ENCODE measurements at places on chromosomes 1 and 21.

DNA sequence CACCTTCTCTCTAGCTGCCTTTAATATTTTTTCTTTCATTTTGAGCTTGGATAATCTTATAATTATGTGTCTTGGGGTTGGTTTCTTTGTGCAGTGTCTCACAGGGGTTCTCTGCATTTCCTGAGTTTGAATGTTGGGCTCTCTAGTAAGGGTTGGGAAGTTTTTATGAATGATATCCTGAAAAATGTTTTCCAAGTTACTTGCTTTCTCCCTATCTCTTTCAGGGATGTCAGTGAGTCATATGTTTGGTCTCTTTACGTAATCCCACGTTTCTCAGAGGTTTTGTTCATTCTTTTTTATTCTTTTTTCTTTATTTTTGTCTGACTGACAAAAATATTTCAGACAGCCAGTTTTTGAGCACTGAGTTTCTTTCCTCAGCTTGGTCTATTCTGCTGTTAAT lies 55.4 kb upstream of the CCDC190 start:
- DNase-seq: peak; percentile 19

- DNase-seq: no peak
Measured at GRCh38 chr1:115332813-115333608, 5.0 kb downstream of the NGF start.

- DNase-seq: no peak
Measured at GRCh38 chr1:54356680-54357147, 49.5 kb downstream of the SSBP3 start.

DNA sequence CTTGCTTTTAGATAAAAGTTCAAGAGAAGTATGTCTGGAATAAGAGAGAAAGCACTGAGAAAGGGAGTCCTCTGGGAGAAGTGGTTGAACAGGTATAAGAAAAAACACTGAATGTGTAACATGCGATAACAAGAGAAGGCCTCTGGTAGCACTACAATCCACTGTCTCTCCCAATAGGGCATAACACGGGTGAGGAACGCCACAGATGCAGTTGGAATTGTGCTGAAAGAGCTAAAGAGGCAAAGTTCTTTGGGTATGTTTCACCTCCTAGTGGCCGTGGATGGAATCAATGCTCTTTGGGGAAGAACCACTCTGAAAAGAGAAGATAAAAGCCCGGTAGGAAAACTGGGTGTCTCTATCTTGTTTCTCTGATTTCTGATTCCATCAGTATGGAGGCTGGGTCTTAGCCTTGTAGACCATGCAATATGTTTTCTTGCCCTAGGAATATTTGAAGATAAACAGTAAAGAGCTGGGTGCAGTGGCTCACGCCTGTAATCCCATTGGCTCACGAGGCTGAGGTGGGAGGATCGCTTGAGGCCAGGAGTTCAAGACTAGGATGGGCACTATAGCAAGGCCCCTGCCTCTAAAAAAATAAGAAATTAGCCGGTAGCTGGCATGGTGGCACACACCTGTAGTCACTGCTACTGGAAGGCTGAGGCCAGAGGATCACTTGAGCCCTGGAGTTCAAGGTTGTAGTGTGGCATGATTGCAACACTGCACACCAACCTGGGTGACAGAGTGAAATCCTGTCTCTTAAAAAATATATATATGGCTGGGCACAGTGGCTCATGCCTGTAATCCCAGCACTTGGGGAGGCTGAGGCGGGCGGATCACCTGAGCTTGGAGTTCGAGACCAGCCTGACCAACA lies 40.4 kb downstream of the DAP3 start:
- DNase-seq: peak; percentile 28

DNA sequence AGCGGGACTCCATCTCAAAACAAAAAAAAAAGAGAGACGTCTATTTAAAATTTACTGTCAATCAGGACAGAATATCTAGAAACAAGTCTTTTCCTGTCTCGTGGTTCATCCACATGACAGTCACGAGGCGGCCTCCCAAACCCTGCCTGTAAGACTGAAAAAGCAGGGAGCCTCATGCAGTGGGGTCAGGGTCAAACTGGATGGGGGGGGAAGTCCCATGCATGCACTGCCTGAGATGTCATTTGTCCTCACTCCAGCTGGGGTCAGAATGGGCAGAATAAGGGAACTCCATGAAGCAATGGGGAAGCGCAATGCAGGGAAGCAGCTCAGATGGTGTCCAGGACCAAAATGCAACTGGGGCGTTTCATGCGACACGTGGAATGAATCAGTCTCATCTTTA lies 85.5 kb downstream of the PIK3CD start:
- no peak for DNase-seq

DNA sequence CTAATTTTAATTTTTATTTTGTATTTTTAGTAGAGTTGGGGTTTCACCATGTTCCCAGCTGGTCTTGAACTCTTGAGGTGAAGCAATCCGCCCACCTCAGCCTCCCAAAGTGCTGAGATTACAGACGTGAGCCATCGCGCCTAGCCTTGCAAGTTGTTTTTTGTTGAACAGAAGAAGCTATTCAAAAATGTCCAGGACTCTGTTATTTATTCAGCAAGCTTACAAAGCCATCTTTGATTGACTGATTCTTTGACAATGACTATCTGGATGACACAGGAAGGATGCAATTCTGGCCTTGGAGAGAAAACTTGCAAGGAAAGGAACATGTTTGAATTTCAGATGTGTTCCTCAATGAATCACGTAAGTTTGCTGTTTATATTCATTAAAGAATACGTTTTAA lies 63.5 kb downstream of the MAP3K7CL start:
- no peak for DNase-seq

DNA sequence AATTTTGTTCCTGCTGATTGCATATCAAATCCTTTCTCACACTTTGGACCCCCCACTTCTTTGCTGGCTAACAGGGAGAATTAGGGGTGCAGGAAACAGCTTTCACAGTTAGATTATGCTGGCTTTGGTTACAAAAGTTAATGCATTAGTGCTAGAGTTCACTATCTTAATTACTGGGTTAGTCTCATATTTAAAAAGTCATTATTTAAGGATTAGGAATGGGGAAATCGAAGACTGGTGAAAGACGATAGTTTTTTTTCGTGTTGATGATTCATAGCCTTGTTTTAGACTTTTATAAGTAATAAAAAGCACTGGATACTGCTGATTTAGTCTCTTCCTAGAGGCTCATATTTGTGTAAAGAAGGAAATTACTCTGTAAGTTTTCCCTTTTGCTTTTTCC lies 11.6 kb downstream of the ST6GALNAC3 start:
- DNase-seq: no peak

DNA sequence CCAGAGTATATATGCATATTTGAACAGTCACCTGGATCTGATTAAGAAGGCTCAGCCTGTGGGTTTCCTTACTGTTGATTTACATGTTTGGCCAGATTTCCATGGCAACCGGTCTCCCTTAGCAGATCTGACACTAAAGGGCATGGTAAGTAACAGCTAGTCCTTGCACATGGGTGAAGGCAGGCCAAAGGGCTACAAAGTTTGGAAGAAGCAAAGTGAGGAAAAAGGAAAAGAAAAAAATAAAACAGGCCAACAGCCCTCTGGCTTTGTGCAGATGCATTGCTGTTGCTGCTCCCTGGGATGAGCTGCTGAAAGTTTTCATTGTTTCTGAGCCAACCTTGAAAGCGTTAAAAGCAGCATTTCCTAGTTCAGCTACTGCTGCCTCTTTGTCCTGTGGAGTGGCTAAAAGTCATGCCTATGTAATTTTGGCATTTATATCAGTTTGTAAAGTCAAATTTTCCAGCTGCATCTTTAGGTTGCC lies 176.5 kb upstream of the HOOK1 start:
- peak; percentile 7 for DNase-seq

DNA sequence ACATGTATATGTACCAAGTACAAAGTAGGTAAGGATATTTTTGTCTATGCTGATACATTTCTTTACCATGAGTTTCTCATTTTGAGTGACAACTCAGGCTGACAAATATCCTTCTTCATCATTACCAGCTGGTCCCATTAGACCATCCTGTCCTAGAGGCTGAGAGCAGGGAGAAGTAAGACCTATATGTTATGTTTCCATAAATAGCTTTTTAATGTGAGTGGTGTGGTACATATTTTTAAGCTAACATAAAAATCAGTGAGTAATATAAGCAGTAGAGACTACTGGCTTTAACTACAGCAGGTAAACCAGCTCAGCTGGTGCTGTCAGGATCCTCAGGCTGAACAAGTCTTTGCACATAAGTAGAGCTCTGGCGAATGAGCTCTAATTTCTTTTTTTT lies 62.4 kb downstream of the CLEC20A start:
- no peak for DNase-seq

GRCh38 chr1:156191292-156191964 lies 2.5 kb upstream of the SLC25A44 start:
- DNase-seq: no peak

DNA sequence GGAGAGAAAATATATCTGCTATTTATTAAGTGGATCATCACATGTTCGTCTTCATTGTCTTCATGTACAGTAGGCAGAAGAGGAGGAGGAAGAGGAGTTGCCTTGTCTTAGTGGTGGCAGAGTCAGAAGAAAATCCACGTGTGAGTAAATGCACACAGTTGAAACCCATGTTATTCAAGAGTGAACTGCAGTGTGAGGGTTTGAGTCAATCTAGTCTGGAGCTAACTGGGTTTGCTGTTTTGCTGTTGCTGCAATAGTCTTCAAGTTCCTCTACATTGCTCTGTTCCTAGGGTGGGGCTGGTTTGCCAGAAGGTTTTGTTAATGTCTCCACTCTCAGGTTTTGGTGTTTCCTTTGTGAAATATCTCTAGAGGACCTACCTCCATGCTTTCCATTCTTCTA lies 3.1 kb upstream of the CD1A start:
- no peak for DNase-seq

GRCh38 chr1:13828454-13829151 lies 128.6 kb downstream of the PRDM2 start:
- no peak for DNase-seq

DNA sequence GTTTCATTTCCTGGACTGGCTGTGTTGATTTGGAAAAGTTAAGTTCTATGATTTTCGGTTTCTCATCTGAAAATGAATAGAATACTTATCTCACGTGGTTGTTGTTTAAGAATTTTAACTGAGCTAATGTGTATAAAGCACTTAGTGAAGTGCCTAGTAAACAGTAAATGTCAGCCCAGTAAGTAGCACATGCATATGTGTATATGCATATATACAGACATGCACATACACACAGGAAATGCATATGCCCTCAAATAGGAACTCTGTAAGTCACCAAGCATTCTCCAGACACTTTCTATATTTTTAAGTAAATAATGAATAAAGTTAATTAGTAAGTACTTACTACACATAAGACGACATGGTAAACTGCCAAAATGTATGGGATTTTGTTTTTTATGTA lies 128.6 kb downstream of the CLEC20A start:
- DNase-seq: no peak

DNA sequence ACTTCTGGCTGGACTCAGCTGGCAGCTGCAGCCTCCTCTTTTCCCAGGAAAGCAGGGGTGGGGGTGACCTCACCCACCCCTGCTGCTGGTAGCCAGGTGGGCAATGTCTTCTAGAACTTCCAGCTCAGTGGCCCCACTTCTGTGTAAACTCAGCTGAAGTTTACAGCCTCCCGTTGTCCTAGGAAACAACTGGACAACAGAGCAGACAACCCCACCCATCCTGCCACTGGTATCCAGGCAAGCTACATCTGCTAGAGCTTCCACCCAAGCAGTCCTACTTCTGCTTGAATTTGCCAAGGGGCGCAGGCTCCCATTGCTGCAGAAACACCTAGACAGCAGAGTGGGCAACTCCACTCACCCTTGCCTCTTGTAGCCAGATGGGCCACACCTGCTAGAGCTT lies 309.6 kb upstream of the BEND5 start:
- no peak for DNase-seq

DNA sequence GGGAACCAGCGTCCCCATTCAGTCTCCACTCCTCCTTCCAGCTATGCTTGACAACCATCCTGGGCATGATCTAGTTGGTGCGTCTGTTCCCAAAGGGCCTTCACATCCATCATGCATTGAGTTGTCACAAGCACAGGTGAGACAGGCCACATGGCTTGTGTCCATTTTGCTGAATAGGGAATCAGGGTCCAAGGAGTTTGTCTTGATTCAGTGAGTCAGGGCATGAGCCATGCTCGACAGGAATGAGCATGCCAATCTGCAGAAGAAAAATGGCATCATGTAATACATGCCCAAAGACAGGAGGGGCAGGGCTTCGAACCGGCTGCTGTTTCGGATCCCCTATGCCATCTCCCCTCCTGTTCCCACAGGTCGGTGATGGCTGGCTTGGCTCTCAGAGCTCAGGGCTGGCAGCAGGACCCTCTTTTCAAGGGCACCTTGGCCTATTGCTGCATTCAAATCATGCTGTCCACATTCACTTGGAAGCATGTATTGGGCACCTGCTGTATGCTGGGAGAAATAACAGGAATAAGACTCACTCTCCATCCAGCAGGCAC lies 44.5 kb downstream of the PKP1 start:
- DNase-seq: no peak

- no peak for DNase-seq
Measured at GRCh38 chr1:224502459-224503160, 68.0 kb upstream of the WDR26 start.

GRCh38 chr1:43835082-43836021 lies 98.2 kb upstream of the ARTN start:
- peak; percentile 69 for DNase-seq

GRCh38 chr21:25062061-25062460 lies 545.2 kb downstream of the MRPL39 start:
- DNase-seq: no peak

DNA sequence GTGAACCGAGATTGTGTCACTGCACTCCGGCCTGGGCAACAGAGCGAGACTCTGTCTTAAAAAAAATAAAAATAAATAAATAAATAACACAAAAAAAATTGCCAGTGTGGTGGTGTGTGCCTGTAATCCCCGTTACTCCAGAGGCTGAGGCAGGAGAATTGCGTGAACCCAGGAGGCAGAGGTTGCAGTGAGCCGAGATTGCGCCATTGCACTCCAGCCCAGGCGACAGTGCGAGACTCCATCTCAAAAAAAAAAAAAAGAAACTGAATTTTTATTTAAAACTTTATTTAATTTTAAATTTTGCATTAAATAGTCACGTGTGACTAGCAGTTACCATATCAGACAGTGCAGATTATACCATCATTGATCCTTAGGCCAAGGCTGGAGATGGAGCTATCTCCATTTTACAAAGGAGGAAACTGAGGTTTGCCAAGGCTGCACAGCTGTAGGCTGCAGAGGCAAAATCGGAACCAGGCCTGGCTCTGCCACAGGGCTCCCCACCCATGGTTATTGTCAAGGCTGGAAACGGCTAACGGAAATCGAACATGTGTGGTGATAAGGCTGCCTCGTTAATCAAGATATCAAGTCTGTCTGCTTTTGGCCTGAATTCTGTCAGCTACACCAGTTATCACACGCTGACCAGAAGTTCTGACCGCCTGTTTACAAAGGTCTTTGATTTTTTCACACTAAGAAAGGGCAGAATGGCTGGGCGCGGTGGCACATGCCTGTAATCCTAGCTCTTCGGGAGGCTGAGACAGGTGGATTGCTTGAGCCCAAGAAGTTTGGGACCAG lies 20.5 kb downstream of the HSPG2 start:
- no peak for DNase-seq

GRCh38 chr21:14943616-14944015 lies 121.2 kb downstream of the NRIP1 start:
- no peak for DNase-seq

GRCh38 chr1:46456411-46456963 lies 33.1 kb upstream of the DMBX1 start:
- no peak for DNase-seq

All from amniotic stem cell (primary cell).